ENCODE measurements at places on chromosomes 3 and 15. TPM values are rescaled to one million over a fixed set of nuclear protein-coding genes. Genes with fewer than 3 reads are reported as not detected.

Gene CCR8
- total RNA-seq, result 0.94 TPM

Gene CCDC80
- not detected for total RNA-seq

Gene CYP19A1
- not detected for total RNA-seq

Gene LMCD1
- total RNA-seq, result 1.2 TPM
